CMK (cell line): ENCODE measurements at places on chromosomes 1 and 21.

GRCh38 chr1:197995408-197996258 lies 78.5 kb downstream of the LHX9 start:
- DNase-seq, result no peak

- DNase-seq, result no peak
Observed at GRCh38 chr1:198883184-198883583, 244.3 kb downstream of the PTPRC start.

DNA sequence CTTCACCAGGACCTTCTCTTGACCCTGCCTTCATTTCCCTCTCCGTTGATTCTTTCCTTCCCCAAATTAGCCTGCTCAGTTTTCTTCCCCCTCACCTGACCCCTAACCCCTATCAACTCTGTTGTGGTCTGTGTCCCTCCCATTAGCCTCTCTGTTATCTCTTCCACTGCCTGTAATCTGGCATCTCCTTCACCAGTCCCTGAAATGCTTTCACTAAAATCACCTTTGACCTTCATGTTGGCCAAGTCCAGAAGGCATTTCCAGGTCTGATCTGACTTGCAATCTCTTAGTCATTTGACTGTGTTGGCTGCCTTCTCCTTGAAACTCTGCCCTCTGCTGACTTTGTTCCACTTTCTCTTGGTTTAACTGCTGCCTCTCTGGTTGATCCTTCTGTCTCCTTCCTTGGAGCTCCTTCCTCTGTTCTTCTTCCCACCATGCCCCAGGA lies 28.2 kb downstream of the ATP8B2 start:
- DNase-seq, result peak; percentile 76

GRCh38 chr1:150548632-150549495 lies at the start of gene ADAMTSL4:
Gene ADAMTSL4, plus strand, starts transcription at chr1:150549408. Its CDS starts 2,881 bp downstream, at chr1:150552289.
- no peak for DNase-seq

- no peak for DNase-seq
Observed at GRCh38 chr1:110170766-110171733, 20.8 kb downstream of the SLC6A17 start.

DNA sequence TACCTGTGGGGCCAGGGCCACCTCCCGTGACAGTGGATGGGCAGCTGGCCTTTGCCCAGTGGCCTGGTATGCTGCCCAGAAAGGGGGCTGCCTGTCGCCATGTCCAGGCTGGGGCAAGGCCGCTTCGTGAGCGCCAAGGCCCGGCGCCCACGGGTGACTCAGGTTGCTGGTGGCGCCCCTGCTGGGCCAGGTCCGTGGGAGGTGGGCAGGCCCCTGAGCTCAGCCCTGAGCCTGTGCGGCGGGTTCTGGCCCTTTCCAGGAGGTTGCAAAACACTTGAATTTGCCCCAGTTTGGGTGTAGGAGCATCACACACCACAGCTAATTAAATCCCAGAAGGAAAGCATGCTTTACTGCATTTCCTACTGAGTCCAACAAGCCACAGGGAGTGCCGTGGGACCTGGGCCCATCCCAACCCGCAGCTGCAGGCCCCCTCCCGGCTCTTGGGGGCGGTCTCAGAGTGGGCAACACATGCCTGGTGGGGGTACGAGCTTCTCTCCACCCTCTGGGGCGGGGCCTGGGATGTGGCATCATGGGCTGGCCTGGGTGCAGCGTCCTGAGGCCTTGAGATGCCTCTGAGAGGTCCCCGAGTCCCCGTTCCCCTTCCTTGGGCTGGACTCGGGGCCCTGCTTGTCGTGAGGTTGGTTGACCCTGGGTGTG lies 159.8 kb downstream of the PEX14 start:
- no peak for DNase-seq
